Activated T-cell treated with anti-CD3 and anti-CD28 coated beads, Interleukin-2, amount 50 U/mL, for 1 hour (primary cell): ENCODE measurements at places on chromosomes 13 and 19.

DNA sequence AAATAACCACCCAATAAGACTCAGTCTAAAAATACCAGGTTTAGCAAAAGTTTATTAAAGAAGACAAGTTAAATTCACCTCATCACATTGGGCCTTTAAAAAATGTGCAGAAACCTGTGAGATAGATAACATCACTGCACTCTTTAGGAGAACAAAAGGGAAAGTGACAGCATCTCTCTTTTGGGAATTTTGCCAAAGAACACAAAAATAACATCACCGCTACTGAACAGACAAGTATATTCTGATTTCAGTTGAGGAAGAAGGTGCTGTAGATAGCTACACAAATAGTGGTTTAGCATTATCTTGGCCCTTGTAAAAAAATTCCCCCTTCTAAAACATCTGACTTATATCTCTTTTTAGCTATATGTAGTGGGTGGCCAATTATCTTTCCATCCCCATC is 244.7 kb downstream of the VWA8 start:
- no peak for DNase-seq

DNA sequence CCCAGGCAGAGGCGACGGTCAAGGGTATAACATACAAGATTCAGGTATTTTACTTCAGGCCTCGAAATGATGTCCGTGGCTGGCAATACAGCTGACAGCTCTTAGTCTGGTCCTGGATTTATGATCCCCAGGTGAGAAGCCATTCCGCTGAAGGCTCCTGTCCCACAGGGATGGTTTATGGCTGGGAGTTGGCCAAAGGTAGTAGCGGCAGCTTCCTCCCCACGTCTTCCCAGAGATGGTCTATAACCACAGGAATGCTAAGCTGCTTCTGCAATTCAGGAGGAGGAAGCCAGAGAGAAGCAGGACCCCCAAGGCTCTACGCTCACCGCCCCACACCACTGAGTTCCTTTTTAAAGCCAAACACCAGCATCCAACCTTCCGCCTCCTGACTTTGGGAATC is 27.1 kb downstream of the OLFM2 start:
- DNase-seq, result no peak

DNA sequence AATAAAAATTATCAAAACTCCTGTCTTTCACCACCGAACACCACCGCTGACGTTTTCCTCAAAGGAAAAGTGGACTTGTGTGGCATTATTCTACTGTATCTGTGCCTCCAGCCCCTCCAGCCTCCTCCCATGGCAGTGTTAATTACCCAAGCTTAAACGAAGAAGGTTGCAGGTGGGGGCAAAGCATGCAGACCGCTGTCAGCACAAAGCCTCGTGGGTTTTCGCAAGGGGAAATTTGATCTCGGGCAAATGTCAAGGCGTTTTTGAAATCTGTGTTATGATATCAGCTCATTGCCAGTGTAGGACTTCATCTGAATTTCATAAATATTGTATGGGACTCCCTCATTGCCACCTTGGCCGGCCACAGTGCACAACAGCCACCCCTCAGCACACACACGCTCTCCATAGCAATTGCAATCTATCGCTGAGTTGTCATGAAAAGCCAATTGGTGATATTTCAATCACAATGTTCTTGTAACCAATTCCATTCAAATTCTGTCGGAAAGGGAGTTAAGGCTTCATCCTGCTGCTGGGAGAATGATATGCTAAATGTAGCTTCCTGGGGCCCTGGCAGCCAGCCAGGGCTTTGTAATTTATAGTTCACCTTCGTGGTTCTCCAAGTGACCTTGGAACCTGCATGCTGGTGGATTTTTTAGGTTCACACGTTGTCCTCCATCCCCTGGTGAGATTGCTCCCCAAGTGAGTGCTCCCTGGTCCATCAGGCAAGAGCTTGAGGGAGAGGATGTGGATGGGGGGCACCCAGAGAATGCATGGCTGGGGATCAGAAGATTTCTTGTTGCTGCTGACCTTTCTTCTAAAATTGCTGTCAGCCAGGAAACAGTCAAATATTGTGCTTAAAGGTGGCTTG is 16.6 kb downstream of the CHST8 start:
- no peak for DNase-seq

DNA sequence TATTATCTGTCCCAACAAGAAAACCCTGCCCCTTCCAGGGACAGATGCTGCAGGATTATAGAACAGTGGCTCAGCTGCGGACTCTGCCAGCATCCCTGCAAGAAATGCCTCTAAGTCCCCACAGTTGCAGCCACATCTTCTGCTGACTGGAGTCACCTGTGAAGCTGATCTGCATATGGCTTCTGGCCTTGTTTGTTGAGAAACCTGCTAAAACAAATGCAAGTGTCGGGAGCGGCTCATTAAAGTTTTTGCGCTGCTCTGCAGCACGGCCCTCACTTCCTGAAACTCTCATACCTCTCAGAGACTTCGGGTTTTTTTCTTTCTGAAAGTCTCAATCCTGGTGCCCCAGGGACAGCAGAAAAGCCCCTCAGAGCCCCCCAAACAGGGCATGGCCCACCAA is 725.0 kb downstream of the UQCRFS1 start:
- DNase-seq, result no peak

DNA sequence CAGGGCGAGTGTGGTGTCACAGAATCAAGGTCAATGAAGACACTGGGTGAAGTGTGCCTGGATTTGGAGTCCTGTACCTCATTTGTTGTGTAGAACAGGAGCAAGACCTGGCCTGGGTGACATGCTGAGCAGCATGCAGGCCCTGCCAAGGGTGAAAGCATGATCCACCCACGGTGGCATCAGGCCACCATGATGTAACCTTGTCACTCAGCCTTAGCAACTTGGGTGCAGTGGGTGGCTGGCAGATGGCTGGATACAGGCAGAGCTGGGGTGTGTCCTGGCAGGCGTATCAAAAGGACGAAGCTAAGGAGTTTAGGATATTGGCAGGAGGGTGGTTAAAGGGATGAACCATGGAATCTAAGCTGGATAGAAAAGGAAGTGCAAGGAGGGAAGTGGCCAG is 10.3 kb downstream of the THSD1 start:
- no peak for DNase-seq

GRCh38 chr19:40797963-40798682 is 868 bp upstream of the EGLN2 start:
- peak; percentile 73 for DNase-seq

GRCh38 chr19:3358689-3359014 is 7.7 kb upstream of the NFIC start:
- no peak for DNase-seq

- DNase-seq, result no peak
These were observed 37.8 kb downstream of the STOML3 start for GRCh38 chr13:38952827-38953226.

DNA sequence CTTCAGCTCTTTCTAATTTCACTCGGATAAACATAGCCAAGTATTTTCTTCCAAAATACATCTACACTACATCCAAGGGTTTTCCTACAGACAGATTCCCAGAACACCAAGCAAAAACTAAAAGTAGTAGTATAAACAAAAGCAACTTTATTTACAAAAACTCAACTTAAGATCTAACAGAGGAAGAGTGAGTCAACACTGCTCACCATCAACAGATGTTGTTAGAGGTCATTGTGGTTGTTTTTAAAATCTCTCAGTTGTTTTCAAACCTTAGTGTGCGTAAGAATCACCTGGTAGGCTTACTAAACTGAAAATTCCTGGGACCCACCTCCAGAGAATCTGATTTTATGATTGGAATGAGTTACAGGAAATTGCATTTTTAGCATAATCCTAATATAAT is 631.7 kb upstream of the SGCG start:
- no peak for DNase-seq

GRCh38 chr13:98869408-98870090 is 108.3 kb downstream of the DOCK9 start:
- no peak for DNase-seq

- no peak for DNase-seq
These were observed 25.2 kb downstream of the CRTC1 start for GRCh38 chr19:18708452-18709231.

DNA sequence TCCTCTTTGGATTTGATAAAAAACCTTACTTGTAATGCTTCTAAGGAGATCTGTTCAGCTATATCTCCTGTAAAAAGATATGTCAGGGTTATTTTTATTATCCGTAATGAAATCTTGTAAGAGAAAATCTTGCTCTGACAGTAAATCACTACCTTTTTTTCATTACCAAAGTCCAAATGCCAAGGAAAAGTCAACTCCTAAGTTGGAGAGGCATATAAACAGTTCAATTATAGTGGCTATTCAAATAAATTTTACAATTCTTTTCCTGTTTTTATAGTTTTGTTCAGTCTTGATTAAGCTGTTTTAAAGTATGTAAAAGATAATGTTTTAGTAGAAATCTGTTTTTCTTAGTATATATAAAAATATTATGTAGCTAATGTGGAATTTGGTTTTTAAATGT is 9.0 kb downstream of the KCTD4 start:
- no peak for DNase-seq

- no peak for DNase-seq
These were observed 1109.0 kb downstream of the UQCRFS1 start for GRCh38 chr19:28103921-28104320.

- DNase-seq, result no peak
These were observed 1209.7 kb upstream of the PCDH20 start for GRCh38 chr13:62625214-62625881.

DNA sequence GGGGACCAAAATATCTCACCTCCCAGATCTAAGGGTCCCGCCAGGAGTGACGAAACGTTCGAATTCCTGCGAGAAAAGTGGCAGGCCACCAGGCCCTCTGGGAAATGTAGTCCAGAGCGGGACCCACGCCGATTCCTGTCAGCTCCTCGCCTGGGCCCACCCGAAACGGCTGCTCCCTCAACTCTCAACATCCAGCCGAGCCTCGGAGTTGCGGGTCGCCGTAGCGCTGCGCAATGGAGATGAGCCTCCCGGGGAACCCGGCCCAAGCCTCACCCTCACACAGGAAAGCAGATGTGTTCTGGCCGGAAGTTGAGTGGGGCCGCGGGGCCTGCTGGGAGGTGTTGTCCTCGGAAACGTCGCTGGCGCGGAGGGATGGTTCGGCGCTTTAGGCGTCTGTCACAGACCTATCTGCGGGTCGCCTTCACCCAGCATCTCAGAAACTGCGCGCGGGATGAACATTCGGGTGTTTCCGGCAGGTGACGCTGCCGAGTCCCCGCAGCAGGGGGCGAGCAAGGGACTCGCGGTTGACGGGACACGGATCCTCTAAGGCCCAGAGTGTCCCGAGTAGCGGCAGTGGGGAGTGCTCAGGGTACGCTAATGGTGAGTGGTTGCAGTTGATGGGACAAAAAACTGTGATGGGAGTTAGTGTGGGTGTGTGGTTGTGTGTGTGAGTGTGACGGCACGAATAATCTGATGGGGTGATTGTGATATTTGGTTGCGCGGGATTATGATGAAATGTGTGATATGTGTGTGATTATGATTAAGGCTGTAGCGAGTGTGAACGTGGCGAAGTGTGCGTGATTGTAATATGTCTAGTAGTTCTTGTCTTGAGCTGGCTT is at the start of the genes ZNF568 and ZNF829:
TSS of gene ZNF568 (plus strand) at position 341 of the 839 bp plus-strand sequence. CDS start 6,439 bp downstream, outside the sequence.
TSS of gene ZNF829 (minus strand) at position 300 of the 839 bp plus-strand sequence. CDS start 1,124 bp downstream, outside the sequence.
- DNase-seq, result peak; percentile 90

DNA sequence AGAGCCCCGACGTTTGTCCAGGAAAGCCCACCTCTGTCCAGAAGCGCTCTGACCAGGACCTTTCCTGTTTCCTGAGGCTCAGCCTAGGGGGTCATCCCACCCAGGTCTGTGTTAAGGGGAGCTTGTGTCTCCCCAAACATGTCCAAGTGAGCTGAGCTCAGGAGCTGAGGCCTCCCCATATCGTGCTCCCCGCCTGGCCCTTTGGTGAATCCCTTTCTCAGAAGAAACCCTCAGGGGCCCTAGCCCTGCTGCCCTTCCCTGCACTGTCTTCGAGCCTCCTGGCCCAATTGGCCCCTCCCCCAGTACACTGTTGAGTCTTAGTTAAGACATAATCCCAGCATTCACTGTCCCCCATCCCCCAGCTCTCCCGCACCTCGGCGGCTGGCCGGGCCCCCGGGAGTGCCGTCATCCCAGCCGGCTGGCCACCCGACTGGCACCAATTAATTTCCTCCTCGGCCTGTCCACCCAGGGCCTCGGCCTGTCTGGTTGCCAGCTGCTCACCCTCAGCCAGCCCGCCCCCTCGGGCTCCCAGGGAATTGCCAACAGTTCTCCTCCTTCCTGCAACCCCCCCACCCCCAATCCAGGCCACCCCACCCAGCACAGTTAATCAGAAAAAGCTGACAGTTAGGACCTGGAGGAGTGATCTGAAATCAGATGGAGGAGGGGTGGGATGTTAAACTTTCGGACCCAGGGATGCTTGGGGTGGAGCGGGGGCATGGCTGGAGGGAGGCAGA is 13.6 kb downstream of the IER2 start:
- peak; percentile 58 for DNase-seq

- no peak for DNase-seq
These were observed 9.1 kb upstream of the POP4 start for GRCh38 chr19:29596885-29597525.

DNA sequence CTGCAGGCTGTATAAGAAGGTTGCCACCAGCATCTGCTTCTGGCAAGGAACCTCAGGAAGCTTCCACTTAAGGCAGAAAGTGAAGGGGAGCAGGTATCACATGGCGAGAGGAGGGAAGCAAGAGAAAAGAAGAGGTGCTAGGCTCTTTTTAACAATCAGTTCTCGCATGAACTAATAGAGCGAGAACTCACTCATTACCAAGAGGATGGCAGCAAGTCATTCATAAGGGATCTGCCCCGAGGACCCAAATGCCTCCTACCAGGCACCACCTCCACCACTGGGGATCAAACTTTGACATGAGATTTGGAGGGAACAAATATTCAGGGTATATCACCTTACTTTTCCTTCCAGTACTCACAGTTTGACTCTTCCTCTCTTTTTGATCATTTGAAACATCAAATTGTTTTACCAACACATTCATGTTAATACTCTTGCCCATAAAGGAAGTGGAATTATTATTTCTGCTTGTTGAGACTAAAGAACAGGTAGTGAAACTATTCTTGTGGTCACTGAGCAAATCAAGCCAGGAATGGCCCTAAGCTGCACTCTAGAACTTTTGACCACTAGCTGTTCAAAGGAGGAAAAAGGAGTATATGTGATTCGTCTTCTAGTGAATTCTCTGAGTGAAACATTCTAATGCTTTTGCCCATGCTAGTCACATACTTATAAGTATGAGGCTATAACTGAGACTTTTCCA is 45.0 kb downstream of the LACC1 start:
- no peak for DNase-seq

GRCh38 chr13:23323946-23324709 is 109.4 kb downstream of the SACS start:
- DNase-seq, result no peak

- DNase-seq, result no peak
These were observed 108.9 kb downstream of the ZAR1L start for GRCh38 chr13:32206097-32206740.

DNA sequence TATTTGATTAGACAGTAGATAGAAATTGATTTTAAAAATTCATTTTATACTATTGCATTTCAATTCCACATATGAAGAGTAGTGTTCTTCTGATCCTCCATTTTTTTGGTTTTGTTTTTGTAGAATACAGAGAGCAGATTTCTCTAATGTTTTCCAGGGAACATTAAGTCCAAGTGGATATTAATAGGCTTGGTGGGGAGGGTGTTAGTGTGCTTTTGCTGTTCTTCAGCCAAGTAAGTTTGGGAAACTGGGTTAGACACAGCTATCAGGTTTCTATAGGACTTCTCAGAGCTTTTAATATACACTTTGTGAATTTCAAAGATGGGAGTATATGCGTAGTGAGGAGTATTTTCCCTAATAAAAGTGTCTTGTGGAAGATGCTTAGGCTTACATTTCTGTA is 21.8 kb downstream of the NAA16 start:
- no peak for DNase-seq
